GM23338 (cell line): ENCODE measurements at places on chromosomes 16 and 17. TPM values are rescaled to one million over a fixed set of nuclear protein-coding genes. Genes with fewer than 3 reads are reported as not detected.

DNA sequence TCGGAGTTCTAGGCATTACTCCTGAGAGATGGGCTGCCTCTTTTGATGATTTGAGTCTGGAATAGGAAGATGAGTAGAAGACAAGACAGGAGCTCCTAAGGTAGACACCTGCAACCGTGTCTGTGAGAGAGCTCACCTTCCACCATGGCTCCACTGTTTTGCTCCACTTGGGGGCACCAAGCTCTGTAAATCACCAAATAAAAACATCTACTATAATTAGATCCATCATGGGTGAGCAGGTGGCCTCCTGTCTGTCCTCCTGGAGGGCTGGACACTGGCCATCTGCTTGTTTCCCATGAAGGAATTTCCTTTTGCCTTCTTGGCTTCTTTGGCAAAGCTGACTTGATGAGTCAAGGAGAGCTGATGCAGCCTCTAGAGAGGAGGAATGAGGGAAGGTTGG lies 179.0 kb downstream of the HAPSTR1 start:
- no peak for DNase-seq

GRCh38 chr17:32962320-32962711 lies 29.3 kb upstream of the SPACA3 start:
- no peak for DNase-seq

STH gene
- total RNA-seq = not detected in 2 replicates

GRCh38 chr17:74872313-74873036 lies at the start of gene FDXR:
TSS of gene FDXR (minus strand) at chr17:74872994. CDS start at chr17:74872944, 50 bp downstream.
- no peak for DNase-seq

C17orf100 gene
- total RNA-seq = 1.7 and 2.7 TPM in 2 replicates

GRCh38 chr17:12730931-12731521 lies 58.3 kb upstream of the ARHGAP44 start:
- DNase-seq = peak; percentile 68

- DNase-seq = peak; percentile 57
Measured at GRCh38 chr17:6639586-6640535, 650 bp downstream of the KIAA0753 start.

DNA sequence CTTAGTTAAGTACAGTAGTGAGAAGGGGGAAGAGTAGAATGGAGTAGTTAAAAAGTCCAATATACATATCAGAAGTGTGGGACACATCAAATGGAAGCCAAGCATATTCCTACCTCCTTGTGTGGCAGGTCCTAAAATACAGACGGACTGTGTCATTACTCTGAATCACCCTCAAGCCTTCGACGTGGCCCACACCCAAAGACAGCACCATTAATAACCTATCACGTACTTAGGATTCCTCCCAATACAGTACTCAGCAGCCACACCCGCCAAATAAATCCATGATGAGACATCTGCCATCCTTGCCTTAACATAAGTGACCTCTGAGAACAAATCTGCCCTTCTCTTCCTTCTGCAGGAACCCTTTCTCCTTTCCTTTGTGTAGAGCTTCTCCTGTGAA lies 38.9 kb downstream of the UBE2G1 start:
- no peak for DNase-seq

- no peak for DNase-seq
Measured at GRCh38 chr17:41932816-41933389, 2.5 kb downstream of the ODAD4 start.

- DNase-seq = no peak
Measured at GRCh38 chr16:50411034-50411433, 42.2 kb upstream of the BRD7 start.

DNA sequence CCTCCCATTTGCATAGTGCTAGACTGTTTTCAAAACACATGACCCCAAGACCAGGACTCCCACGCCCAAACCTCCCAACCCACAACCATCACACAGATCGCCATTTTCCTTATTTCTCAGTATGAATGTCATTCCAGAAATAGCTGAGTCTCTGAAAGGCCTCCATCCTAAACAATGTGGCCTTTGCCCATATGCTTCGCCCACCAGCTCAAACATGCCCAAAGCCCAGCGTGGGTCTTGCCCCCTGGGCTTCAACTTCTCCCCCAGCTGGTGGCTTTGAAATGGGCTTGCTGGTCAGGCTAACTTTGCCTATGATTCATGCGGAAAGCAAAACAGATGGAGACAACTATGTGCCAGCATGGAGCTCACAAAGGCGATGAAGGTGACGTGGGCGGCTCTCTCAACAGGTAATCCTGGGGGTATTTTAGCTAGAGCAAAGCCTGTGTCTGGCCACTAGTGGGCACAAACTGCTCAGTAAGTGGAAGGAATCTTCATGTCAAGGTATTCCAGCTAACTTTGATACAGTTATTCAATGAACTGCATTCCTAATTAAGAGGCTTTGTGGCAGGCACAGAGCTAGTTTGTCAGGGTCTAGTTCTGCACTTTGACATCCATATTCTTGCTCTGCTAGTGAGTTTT lies 17.1 kb downstream of the PMP22 start:
- DNase-seq = peak; percentile 72

- DNase-seq = peak; percentile 30
Measured at GRCh38 chr17:6501359-6501758, 55.0 kb downstream of the PITPNM3 start.

- DNase-seq = peak; percentile 77
Measured at GRCh38 chr17:56833057-56833808, 487 bp downstream of the C17orf67 start.

- DNase-seq = peak; percentile 12
Measured at GRCh38 chr17:19800571-19800970, 52.5 kb upstream of the ALDH3A1 start.

DNA sequence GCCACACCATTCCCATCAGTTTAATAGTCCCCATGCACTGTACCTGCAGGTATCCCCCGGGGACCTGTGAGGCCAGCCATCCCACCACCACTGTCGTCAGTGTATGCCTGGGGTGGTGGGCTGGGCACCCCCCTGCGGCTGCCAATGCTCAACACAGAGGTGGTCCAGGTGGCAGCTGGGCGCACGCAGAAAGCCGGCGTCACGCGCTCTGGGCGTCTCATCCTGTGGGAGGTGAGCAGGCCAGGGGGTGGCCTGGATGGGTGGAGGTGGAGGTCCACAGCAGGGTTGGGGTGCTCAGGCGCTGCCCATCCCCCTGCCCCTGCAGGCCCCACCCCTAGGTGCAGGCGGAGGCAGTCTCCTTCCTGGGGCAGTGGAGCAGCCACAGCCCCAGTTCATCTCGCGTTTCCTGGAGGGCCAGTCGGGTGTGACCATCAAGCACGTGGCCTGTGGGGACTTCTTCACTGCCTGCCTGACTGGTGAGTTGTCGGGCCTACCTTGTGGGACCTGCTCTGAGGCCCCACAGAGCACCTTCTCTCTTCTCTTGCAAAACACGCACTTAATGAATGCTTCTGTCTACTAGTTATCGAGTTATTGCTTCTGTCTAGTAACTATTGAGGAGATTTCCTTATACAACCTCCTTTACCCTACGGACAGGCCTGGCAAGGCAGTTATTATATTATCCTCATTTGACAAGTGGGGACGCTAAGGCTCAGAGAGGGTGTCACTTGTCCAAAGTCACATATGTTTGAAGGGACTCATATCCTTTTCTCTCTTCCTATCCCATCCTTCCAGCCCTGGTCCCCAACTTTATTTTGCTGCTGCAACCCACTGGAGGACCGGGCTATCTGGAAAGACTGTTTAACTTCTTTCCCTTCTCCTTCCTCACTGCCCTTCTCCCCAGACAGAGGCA lies 5.8 kb upstream of the TRAF4 start:
- DNase-seq = no peak

CNGB1 gene
- total RNA-seq = not detected in 2 replicates

DNA sequence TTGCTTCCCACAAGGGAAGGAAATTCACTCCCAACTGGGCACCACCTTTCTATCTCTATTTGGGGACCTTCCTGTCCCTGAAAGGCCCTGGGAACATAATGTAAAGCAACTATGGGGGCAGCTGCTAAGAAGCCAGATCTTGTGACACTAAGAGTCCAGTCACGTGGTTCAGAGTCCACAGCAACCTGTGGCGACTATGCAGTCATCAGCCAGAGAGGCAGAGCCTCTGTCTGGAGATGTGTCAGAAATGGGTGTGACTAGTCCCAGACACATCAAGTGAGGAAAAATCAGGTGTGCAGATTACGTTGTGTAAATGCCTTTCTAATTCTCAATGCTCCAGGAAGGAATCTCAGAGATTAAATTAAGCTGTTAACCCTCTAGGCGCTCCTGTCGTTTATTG lies 26.6 kb upstream of the SKAP1 start:
- DNase-seq = peak; percentile 57

DNA sequence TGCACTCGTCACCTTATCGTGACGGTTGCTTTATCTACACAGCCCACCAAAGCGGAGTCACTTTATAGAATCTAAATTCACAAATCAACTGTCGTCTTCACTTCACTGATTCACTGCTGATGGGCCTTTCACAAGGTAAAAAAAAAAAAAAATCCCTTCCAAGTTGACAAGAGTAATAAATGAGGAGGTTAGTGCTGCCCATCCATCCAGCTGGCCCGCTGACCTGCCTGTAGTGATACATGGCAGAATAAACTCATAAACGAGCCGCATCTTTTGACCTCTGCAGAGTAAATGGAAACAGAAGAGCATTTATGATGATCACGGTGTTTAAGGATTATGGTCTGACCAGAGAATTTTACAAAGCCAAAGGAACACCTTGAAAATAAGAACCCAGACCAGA lies 227.3 kb upstream of the IRX5 start:
- DNase-seq = no peak

DNA sequence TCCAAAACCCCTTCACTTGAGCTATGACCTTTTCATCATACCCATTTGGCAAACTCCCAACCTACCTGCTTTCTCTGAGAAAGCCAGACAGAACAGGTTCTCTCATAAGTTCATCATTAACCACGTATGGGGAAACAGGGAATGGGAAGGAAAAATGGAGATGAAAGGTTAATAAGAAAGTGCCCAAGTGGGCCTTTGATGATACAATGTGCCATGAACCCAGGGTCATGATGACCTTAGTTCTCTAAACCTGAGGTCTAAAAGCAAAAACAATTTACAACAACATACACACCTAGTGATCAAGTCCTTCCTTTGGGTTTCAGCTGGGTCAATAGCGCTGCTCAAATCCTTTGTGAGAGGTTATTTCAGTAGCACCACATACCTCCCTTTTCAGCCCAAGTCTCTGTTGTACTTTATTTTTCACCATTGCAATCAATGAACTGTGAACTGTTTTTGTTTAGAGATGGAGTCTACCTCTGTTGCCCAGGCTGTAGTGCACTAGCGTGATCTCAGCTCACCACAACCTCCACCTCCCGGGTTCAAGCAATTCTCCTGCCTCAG lies 14.5 kb upstream of the RANGRF start:
- no peak for DNase-seq

LGALS9B gene
- not detected in 2 replicates for total RNA-seq

- no peak for DNase-seq
Measured at GRCh38 chr17:13728781-13729180, 127.1 kb upstream of the HS3ST3A1 start.

DNA sequence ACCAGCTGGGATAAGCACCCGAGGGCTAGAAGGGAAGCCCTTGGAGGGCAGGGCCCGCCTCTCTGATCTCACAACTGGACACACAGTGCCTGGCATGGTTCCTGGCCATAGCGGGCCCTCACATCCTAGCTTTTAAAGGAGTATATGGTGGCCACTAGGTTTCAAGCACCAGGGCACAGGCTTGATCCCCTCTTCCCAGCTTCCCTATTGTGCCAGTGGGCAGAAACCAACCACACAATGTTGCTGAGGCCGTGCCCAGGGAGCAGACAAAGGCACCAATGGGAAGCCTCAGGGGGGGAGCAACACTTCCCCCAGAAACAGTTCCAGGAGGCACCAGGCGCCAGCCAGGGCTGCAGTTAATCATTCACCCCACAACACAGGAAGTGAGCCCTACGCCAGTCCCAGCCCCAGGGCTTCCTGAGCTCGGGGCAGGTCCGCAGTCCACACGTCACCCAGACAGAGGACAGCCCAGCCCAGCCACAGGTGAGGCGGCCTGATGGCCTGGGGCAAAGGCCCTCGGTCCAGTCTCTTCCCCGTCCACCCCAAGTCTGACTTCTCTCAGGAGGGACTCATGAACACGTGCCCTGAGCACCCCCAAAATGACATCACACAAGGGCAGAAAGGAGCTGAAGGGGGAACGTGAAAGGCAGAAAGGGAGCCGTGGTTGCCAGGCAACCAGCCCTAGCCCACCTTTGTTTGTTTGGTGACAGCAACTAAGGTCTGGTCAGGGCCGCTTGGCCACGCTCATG lies 12.8 kb downstream of the SMIM5 start:
- no peak for DNase-seq

DNA sequence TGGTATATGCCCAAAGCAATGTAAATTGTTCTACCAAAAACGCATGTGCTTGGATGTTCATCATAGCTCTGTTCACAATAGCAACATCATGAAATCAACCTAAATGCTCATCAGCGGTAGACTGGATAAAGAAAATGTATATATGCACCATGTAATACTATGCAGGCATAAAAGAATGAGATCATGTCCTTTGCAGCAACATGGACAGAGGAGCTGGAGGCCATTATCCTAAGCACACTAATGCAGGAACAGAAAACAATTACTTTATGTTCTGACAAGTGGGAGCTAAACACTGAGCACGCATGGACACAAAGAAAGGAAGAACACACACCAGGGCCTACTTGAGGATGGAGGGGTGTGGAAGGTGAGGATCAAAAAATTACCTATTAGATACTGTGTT lies 33.7 kb downstream of the TANC2 start:
- DNase-seq = no peak

DNA sequence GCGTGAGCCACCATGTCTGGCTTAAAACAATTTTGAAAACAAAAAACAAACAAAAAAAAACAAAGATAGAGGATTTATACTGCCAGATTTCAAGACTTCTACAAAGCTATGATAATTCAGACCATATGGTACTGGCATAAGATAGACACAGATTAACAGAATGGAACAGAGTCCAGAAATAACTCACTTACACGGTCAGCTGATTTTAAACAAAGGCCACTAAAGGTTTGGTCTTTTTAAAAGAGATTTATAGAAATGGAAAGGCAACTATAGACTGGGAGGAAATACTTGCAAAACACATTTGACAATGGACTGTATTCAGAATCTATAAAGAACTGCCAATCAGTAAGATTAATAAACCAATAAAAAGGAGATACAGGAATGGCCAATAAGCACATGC lies 48.6 kb upstream of the MNT start:
- DNase-seq = no peak

DNA sequence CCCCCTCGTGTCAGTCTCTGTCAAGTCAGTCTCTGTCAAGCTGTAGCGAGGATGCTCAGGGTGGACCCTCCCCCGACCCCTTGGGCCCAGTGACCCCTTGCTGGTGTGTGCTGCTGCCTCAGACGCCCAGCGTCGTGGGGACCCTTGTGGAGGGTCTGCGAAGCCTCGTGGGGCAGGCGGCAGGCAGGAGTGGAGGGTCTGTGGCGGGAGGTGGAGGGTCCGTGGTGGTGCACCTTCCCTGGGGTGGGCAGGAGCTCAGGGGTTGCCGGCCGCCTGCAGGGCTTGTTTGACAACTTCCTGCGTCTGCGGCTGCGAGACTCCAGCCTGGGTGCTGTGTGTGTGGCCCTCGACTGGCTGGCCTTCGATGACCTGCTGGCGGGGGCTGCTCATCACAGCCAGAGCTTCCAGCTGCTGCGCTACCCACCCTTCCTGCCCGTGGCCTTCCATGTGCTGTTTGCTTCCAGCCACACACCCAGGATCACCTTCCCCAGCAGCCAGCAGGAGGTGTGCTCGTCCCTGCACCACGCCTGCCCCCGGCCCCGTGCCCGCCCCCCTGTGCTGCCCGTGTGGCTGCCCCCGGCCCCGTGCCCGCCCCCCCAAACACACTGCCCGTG lies 5.6 kb downstream of the GNG13 start:
- no peak for DNase-seq
